SK-N-DZ (cell line): ENCODE measurements at places on chromosomes 7 and 10.
A peak's percentile ranks its signal among the peaks of the same experiment; 100 is the strongest.

GRCh38 chr10:110378533-110379108 lies 73.9 kb upstream of the SMNDC1 start:
- no peak for DNase-seq

DNA sequence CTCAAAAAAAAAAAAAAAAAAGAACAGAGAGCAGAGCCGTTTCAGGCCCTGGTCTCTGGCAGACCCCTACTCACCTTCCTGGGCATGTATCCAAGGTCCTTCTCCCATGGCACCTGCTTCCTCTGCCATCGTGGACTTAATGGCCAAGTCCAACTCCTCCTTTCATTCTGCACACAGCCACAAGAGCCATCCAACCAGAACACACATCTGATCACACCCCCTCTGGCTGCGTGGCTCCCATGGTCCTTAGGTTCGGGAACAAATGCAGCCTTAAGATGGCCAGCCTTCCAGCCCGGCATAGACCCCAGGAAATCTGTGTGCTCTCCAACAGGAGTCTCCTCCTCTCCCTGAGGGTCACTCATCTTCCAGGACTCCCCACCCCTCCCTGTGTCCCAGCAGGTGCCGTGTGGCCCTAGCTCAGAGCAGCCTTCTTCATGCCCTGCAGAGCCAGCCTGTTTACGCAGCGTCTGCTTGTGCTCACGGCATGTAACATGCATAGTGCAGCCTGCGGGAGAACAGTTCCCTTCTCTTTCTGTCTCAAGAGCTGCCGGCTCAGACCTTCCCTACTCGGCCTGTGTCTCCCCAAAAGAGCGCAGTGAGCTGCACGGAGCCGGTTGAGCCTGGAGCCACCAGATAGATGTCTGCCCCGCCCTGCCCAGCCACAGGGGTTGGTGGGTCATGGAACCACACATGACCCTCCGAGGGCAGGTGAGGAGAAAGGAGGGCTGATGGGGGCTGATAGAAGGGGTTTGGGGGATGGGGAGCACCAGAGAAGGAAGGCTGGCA lies 157.3 kb downstream of the NRF1 start:
- no peak for DNase-seq

DNA sequence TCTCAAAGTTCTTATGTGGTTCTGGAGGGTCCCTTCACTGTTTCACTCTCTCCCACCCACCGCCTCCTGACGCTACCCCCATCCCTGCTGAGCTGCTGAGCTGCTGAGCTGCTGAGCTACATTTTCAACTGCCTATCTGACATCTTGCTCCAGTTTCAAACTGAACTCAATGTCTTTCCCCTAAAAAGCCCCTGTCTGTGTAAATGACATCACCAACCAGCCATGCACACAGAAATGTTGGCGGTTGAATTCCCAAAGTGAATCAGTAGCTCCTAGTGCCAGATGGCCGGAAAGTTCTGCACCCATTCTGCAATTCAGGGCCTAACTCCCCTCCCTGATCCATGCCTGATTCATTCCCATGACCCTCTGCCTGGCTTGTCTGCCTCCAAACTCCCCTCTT lies 71.2 kb downstream of the WNT2 start:
- DNase-seq = no peak

- DNase-seq = no peak
Measured at GRCh38 chr7:93563584-93563983, 10.9 kb downstream of the CALCR start.

GRCh38 chr10:6401558-6402348 lies 178.3 kb downstream of the PRKCQ start:
- DNase-seq = peak; percentile 87

- no peak for DNase-seq
Measured at GRCh38 chr7:151793531-151793951, 83.4 kb downstream of the PRKAG2 start.

GRCh38 chr7:84372712-84373111 lies 178.1 kb upstream of the SEMA3A start:
- no peak for DNase-seq

DNA sequence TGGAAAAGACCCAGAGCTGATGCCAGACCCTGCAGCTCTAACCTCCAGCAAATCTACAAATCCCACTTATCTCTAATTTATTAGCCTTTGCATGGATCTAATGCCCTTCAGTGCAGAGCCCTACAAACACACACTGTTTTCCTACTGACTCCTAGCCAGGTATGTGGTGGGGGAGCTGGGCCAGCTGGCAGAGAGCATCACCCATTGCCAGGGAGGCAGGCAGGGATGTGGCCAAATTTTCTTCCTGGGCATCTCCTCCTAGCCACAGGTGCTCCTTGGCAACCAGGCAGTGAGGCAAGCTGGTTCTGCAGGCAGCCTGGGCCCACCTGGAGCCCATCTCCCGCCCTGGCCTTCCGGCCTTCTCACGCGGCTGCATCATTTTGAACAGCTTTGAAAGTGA lies 55.9 kb upstream of the EMX2 start:
- DNase-seq = no peak

DNA sequence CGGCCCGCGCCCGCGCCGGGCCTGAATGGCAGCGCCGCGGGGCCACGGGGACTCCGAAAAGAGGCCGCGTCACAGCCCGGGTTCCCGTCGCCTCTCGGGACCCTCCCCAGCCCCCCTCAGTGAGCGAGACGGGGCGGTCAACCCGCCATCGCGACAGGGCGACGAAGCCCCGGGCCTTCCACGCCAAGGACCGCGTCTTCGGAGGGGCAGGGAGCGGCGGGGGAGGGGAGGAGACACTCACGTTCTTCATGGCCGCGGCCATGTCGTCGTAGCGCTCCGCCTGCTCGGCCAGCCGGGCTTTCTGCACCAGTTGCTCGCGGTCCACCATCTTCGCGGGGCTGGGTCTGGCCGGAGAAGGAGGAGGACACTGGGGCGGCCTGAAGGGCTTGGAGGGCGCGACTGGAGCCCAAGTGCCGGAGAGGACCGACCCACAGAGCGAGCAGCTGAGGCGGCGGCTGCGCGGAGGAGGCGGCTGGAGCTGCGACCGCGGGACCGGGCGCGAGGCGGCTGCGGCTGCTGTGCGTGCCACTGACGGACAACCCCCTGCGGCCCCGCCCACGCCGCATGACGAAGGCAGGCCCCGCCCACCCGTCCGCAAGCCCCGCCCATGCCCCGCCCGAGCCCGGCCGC lies at the start of gene YWHAG:
TSS of gene YWHAG (minus strand) at position 511 of the 630 bp plus-strand sequence. CDS start at position 328, 183 bp downstream.
- peak; percentile 86 for DNase-seq

GRCh38 chr10:72334196-72334824 lies 20.4 kb downstream of the DNAJB12 start:
- DNase-seq = peak; percentile 87

- DNase-seq = no peak
Measured at GRCh38 chr10:5816170-5816569, 2.9 kb upstream of the GDI2 start.

DNA sequence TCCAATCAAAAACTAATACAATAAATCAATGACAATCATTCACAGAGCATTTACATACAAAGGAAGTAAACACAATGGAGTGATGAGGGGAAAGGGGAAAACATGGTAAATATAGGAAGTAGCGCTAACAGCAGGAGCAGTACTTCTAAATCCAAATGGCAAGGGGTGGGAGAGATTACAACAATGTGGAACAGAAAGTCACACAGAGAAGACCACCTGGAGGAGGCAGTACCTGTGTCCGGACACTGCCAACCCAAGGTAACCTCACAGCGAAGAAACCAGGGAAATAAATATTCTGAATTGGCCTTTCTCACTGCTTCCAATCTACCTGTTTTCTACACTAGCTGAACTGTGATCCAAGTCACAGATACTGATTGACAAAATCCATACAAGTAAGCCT lies 58.2 kb downstream of the ABI1 start:
- no peak for DNase-seq

DNA sequence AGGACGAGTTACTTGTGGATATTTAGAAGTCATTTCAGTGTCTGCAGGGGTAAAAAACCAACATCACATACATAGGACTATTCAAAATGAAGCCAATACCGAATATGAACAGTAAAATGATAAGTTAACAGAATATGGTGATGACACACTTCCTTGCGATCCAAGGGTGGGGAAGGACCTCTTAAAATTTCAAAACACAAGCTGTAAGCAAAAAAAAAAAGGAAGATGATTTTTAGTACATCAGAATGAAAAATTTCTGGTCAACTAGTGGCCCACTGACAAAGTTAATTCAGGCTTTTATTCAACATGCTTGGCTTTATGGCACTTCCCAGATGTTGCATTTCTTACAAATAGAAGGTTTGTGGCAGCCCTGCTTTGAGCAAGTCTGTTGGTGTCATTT lies 19.0 kb upstream of the GALNTL5 start:
- no peak for DNase-seq

- no peak for DNase-seq
Measured at GRCh38 chr7:135177028-135177696, 6.7 kb upstream of the CYREN start.

GRCh38 chr10:26368463-26368862 lies 69.7 kb upstream of the APBB1IP start:
- no peak for DNase-seq

- no peak for DNase-seq
Measured at GRCh38 chr7:151655555-151655954, 135.9 kb upstream of the RHEB start.

- peak; percentile 83 for DNase-seq
Measured at GRCh38 chr10:7260412-7260900, 150.4 kb downstream of the SFMBT2 start.
